Stimulated activated CD8-positive, alpha-beta memory T cell treated with anti-CD3 and anti-CD28 coated beads, Interleukin-4, amount 100 ng/mL, for 4 hours (primary cell): ENCODE measurements at places on chromosomes 7 and 10.

DNA sequence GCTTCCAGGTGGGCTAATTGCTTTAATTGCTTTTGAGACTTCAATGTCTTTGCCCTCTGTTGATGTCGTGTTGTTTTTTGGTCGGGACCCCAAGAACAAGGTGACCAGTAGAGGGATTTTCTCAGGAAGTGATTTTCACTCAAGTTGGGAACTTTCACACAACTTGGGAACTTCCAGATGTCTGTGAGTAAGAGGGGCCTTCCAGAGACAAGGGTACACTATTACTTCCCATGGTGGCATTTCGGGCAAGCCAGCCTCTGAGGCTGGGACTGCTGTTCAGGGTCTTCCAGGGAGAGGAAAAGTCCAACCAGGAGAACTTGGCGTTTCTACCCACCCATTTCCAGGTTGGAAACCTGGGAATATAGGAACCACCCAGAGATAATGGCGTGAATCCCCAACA lies 170.0 kb upstream of the CDCA7L start:
- no peak for DNase-seq

GRCh38 chr10:95260397-95260881 lies 30.4 kb downstream of the PDLIM1 start:
- DNase-seq: no peak

DNA sequence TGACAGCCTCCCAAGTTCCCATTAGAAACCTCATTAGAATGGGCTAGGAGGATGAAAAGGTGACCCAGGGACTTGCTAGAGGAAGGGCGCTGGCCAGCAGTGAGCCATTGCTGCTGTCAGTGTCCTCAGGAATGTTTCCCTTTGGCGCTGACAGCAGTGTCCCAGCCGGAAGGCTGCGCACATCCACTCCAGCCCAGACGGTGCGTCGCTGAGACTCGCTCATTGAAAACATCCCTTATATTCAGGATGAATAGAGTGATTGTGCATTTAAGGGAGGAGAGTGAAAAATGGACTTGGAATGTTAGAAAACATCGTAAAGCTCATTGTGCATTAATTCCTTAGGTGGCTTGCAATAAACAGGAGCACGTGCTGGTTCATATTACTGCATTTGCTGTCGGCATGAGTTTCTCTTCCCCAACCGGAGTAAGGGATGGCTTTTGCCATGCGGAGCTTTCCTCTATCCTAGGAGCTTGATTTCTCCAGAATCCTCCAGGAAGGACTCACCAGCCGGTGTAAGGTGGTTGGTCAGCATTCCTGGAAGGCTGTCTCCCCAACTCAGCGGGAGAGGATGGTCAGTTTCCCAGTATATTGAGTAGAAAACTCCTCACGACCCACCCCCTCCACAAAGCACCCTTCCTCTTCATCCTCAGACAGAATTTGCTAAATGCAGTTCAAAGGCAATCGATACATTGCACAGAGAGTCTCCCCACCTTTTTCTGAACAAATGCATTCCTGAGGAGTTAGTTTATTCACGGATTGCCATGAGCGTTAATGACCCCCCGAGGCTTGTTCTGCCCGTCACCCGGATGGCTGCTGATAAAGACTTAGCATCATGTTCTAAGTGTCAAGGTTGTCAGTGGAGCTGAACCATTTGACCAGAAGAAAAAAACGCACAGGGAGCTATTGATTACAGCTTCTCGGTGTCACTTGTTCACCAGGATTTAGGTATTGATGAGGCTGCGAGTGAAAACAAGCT lies 201.8 kb downstream of the EBF3 start:
- DNase-seq: no peak

- DNase-seq: no peak
Measured at GRCh38 chr7:55110282-55110992, 91.6 kb downstream of the EGFR start.

- peak; percentile 7 for DNase-seq
Measured at GRCh38 chr7:27840313-27840712, 100.4 kb downstream of the TAX1BP1 start.

- DNase-seq: no peak
Measured at GRCh38 chr7:11841657-11842056, 9.7 kb upstream of the THSD7A start.

- no peak for DNase-seq
Measured at GRCh38 chr10:78515038-78515872, 481.6 kb downstream of the RPS24 start.

GRCh38 chr7:2613098-2613930 lies 18.5 kb upstream of the TTYH3 start:
- no peak for DNase-seq

GRCh38 chr7:155645662-155646061 lies 1.2 kb downstream of the RBM33 start:
- DNase-seq: no peak

GRCh38 chr7:147775516-147776284 lies 814.9 kb upstream of the C7orf33 start:
- no peak for DNase-seq

DNA sequence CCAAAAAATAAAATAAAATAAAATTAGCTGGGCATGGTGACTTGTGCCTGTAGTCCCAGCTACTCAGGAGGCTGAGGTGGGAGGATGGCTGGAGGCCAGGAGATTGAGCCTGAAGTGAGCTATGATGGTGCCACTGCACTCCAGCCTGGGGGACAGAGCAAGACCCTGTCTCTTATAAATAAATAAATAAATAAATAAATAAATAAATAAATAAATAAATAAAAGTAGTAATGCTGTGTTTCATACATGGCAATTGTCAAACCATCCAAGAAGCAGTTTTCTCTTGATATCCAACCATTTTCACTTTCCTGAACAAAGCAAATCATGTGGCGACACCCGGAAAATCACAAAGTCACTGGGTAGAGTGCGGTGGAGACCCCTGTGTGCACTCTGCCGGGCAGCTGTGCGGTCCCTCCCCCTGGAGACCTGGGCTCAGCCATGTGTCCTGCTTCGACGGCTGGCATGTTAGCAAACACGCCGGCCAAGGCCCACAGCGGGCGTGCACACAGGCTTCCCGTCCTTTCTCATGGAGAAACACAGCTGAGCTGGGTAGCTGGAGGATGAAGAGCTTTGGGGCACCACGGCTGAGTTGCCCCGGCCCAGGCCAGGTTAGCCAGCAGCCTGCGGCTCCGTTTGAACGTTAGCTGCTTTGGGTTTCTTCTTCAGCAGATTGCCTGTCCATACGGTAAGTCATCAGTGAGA lies 22.3 kb upstream of the RNF32 start:
- no peak for DNase-seq

GRCh38 chr7:8418629-8419245 lies 14.7 kb upstream of the NXPH1 start:
- DNase-seq: no peak

GRCh38 chr7:18513343-18513742 lies 17.8 kb downstream of the HDAC9 start:
- DNase-seq: no peak

DNA sequence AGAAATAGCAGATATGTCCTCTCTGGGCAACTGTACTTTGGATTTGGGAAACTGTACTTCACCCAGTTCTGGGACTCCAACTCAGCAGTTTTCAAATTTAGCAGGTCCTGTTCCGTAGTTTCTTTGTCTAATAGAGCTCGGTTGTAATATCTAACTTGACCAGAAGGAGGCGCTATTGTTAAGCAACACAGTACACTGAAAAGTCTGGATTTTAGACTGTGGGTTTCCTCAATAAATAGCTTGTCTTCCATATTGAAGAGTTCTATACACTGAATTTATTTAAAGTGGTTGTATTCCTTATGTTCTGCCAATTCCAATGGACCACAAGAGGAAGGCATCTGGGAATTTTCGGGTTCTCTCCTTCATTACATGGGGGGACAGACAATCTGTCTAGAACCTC lies 39.8 kb downstream of the ELFN1 start:
- DNase-seq: no peak

GRCh38 chr7:143269251-143269650 lies 6.0 kb downstream of the GSTK1 start:
- no peak for DNase-seq
